AG04449 (cell line): ENCODE measurements at places on chromosomes 7 and 10.

- no peak for DNase-seq
Observed at GRCh38 chr7:51062222-51062987, 254.2 kb downstream of the COBL start.

DNA sequence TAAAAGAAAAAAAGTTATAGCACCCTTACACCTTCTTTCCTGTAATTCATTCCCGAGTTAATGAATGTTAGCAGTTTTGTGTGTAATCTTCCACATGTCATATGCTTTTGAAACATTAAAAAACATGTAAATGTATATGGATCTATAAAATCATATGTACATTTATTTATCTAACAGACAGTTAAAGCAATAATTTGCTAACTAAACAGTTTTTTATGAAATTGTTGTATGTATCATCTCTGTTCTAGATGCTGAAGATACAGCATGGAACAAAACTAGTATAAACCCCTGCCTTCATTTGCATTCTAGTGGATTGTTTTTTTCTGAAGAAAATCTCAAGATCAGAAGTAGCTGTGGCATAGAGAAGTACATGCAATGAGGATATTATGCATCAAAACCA is 165.0 kb downstream of the POU6F2 start:
- DNase-seq: no peak

- DNase-seq: no peak
Observed at GRCh38 chr7:90736968-90737939, 141.1 kb downstream of the CDK14 start.

DNA sequence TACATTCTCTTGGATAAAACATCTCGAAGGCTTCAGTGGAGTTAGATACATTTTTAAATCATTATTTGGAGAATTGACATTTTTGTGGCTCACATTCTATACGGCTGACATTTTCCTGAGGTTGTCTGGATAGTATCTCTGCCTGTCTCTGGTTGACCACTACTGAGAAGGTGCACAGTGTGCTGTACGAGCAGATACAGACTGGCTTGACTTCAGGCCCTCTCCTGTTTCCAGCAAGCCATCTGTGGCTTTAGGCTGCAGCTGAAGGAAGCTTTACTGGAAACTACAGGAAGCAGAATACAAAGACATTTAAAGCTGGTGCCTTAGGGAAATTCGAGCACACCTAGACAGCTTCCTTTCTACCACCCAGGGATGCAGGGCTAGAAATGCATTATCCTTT is 39.3 kb upstream of the RSU1 start:
- DNase-seq: peak; percentile 24

DNA sequence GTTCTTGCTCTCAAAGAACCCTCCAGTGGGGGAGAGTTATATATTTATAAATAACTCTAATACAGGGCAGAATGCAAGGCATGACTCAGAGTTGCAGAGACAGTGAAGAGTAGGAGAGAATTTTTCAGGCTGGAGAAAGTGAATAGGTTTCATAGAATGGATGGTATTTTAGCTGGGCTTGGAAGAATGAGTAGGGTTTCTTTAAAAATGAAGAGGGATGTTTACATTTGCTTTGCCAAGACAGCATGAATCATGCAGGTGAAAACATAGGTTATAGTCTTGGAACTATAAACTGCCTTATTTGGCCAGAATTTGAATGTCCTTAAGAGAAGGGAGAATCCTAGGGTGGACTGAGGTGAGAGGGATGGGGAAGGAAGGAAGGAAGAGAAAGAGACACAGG is 124.8 kb downstream of the CPED1 start:
- peak; percentile 24 for DNase-seq

GRCh38 chr7:73442903-73443500 is 9.4 kb downstream of the FZD9 start:
- DNase-seq: no peak
